ENCODE measurements at places on chromosomes 4 and X.

GRCh38 chr4:53228036-53228435 lies 137.8 kb downstream of the SCFD2 start:
- peak; percentile 6 for DNase-seq

- DNase-seq, result peak; percentile 1
Measured at GRCh38 chr4:70651864-70652506, 14.3 kb downstream of the JCHAIN start.

DNA sequence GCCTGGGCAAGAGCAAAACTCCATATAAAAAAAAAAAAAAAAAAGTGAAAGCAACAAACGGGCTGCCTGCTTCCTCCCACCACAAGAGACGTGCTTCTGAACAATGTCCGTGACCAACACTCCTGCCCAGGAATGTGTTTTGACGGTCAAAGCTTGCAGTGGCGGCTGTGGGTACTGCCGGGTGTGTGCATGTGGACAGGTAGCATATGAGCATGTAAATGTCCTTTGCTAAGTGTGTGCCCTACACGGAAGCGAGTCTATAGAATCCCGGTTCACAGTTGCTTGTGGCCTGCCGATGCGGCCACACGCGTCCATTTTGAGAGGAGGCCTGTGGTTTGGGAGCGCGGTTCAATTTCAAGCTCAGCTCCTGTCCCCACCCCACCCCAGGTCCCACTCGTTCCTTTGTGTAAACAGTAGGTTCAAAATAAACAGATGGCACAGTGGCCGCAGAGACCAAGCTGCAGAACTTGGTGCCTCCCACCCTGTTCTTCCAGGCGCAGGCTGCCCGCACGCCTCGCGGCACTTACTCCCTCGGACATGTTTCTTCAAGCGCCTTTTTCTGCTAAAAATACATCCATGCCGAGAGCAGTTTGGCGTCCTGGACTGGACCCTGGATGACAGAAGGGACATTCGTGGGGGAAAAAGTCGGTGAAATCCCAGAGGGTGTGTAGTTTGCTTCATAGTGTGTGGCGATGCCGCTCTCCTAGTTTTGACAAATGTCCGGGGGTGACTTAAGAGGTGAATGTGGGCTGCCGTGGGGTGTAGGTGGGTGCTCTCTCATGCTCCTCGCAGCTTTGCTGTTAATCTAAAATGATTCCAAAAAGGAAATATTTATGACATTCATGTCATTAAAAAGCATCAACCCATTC lies 11.5 kb upstream of the NKX1-1 start:
- no peak for DNase-seq

DNA sequence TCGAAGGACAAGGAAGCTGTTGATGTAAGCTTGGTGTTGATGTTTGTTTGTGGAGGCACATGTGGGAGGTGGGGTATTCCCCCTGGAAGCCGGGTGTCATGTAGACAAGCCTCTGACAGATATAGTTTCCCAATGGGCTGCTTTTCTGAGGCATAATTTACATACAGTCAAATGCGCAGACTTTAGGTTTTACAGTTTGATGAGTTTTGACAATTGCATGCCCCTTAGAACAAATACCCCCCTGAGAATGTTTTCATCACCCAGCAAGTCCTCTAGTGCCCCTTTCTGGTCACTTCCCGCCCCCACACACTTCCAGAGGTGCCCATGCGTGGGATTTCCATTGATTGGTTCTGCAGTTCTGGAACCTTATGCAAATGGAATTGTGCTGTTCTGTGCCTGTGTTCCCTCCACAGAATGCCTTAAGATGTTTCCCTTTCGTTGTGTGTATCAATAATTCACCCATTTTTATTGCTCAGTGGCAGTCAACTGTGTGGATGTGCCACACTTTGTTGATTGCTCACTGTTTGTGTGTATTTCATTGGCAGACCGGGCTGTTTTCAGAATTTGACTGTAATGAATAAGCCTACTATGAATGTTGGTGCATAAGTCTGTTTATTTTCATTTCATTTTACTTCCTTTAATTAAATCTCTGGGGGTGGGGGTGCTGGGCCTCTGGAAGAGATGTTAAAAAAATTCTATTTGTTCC lies 8.5 kb downstream of the EVC start:
- no peak for DNase-seq

- DNase-seq, result peak; percentile 13
Measured at GRCh38 chrX:136752796-136753195, 27.9 kb downstream of the ARHGEF6 start.

GRCh38 chrX:8913655-8914409 lies 112.6 kb upstream of the FAM9A start:
- DNase-seq, result no peak

DNA sequence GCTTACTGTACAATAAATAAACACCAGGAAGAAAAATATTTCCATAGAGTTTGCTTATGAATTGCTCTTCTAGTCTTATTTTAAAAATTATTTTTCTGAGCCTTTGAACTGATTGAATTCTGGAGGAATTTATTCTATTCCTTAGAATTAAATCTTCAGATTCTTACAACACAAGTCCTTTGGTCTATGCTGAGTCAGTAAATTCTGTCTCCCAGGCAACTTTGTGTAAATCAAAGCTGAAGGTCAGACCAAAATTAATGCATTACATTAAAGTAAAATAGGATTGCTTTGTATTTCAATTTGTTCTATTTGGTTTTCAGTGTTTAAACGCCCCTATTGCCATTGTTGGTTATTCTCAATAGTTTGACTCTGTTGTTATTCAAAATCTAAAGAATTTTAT lies 26.8 kb upstream of the STPG2 start:
- DNase-seq, result no peak

- no peak for DNase-seq
Measured at GRCh38 chr4:134201216-134202161, at the start of gene PABPC4L. Gene PABPC4L (minus strand): TSS chr4:134201789. CDS start chr4:134201019, 770 bp downstream.

GRCh38 chr4:3115637-3116270 lies 41.3 kb downstream of the HTT start:
- no peak for DNase-seq

DNA sequence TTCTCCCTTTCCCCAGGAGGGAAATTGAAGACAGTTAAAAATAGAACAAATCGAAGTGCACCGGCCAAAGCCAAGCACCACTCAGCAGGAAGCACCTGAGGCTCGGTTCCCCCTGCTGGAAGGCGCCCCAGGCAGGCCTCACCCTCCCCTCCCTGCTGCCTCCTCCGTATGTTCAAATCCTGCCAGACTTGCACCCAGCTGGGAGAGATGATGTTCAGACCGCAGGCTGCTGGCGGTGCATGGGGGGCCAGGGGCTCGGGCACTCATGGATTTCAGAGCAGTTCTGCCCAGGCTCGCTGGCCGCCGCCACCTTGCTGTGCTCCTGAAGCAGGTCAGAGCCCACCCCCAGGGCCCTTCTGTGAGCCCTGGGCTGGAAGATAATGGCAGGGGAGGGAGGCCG lies 91.4 kb downstream of the DCTD start:
- no peak for DNase-seq

DNA sequence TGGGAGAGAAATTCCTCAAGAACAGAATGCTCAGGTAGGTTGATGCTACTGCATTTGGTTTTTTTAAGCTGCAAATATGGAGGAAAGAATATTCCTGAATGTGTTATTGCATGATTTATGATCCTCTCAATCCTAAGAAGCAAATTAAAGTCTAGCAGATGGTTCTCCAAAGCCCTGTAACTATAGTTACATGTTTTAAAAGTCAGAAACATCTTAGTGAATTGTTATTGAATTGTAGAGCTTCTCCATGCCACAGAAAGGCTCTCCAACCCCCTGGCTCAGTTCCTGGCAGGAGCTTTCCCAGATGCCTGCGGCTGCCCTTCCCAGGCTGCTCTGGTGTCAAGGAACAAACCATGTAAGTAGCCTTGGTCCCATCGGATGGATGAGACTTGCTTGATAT lies 227.8 kb upstream of the GATB start:
- no peak for DNase-seq

DNA sequence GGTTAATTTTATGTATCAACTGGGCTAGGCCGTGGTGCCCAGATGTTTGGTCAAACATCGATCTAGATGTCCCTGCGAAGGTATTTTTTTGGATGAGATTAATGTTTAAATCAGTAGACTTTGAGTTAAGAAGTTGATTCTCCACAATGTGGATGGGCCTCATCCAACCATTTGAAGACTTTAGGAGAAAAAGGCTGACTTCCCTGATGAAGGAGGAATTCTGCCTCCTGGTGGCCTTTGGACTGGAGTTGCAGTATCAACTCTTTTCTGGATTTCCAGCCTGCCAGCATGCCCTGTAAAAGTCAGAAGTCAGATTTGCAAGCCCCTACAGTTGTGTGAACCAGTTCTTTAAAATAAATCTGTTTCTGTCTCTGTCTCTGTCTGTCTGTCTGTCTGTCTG lies 91.4 kb downstream of the STK32B start:
- peak; percentile 65 for DNase-seq

GRCh38 chr4:186606591-186606992 lies 51.2 kb upstream of the MTNR1A start:
- no peak for DNase-seq

DNA sequence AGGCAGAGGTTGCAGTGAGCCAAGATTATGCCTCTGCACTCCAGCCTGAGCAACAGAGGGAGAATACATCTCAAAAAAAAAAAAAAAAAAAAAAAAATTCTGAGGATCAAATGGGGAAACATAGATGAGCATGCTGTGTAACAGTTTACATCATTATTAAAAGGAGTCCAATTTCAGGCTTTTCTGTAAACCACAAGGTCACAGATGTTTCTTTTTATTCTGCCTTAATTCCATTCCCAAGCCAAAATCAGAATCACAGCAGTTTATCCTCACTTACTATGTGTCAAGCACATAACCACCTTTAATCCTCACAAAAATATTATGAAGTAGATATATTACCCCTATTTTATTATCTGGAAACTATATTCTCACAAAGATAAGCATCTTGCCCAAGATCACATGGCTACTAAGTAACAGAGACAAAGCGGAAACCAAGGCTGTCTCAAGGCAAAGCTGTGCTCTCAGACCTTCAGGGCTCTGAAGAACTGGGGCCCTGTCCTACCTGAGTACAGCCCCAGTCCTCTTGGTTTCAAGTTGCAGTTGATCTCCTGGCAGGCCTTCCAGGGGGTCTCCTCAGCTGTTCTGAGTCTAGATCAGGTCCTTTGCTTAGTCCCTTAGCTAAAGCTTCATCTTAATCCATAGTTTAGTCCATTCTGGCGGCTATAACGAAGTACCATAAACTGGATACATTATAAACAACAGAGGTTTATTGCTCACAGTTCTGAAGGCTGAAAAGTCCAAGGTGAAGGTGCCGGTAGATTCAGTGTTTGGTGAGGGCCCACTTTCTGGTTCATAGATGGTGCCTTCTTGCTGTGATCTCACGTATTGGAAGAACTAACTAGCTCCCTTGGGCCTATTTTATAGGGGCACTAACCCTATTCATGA lies 141.3 kb downstream of the PALLD start:
- DNase-seq, result no peak

DNA sequence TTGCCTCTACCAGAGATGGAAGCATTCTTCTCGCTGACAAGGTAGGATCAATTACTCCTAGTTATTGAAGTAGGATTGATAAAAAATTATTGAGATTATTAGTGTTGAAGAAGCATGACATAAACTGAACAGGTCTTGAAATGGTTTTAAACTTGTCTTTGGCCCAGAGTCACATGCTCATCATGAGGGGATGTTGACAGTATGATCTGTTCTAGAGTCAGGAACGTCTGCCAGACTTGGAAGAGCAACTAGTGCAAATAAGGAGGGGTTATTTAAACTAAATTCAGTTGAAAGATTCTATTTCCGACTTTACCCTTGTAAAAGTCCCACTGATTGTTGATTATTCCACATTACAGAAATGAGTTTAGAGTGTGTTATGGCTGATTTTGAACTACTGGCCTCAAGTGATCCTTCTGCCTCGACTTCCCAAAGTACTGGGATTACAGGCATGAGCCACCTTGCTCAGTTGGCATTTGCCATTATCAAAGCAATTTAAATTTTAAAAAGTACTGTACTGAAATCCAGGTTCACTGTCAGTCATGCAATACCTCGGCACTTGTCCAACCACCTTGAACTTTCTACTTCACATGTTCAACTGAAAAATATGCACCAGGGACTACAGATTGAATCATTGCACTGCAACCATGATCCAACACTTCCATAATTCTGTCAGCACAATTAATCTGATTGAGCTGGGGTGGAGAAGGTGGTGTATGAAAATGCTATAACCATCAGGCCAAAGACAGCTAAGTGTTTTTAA lies 19.7 kb downstream of the FABP2 start:
- DNase-seq, result no peak

GRCh38 chr4:160819791-160820190 lies 1344.0 kb downstream of the FSTL5 start:
- DNase-seq, result no peak

- DNase-seq, result no peak
Measured at GRCh38 chr4:80207172-80207583, 9.9 kb downstream of the PRDM8 start.

GRCh38 chr4:141636771-141637460 lies 533 bp downstream of the IL15 start:
- peak; percentile 50 for DNase-seq

- peak; percentile 37 for DNase-seq
Measured at GRCh38 chr4:184972991-184973390, 45.3 kb upstream of the HELT start.

- no peak for DNase-seq
Measured at GRCh38 chr4:186726426-186727168, 2.9 kb upstream of the FAT1 start.

GRCh38 chr4:94525993-94526728 lies 74.4 kb downstream of the PDLIM5 start:
- DNase-seq, result no peak

DNA sequence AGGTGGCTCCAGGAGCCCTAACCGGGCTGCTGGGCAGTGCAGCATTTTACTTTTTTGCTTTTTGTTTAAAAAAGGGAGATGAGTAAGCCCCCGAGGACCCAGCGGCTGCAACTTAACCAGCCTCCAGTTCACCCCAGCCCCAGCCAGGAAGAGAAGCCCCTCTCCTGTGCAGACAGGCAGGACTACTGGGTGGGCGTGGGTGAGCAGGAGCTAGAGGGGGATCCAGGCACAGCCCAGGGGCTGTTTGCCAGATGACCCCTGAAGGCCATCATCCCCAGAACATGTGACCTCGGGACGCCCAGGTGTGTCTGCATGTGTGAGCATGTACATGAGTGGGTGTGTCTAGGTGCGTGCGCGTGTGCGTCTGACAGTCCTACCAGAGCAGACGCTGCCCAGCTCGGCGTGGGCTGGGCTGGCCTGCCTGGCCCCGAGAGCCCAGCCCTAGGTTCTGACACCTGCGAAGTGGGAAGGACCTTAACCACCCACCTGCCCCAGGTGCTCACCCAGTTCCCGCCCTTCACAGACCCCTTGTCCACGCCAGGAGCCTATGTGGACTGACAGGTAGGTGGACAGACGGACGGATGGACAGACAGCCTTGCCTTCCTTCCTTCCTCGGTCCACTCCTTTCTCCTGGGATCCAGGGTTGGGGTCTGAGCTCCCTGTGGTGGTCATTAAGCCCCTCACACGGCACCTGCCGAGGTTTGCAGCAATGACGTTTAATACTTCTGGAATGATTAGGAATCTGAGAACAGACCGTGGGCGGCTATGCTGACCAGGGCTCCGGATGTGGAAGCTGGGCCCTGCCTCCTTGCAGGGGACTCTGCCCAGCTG lies 7.8 kb upstream of the HAUS3 start:
- no peak for DNase-seq
